Stimulated activated CD8-positive, alpha-beta memory T cell treated with anti-CD3 and anti-CD28 coated beads, Interleukin-7, amount 100 ng/mL, for 24 hours (primary cell): ENCODE measurements at places on chromosomes 4 and X.

DNA sequence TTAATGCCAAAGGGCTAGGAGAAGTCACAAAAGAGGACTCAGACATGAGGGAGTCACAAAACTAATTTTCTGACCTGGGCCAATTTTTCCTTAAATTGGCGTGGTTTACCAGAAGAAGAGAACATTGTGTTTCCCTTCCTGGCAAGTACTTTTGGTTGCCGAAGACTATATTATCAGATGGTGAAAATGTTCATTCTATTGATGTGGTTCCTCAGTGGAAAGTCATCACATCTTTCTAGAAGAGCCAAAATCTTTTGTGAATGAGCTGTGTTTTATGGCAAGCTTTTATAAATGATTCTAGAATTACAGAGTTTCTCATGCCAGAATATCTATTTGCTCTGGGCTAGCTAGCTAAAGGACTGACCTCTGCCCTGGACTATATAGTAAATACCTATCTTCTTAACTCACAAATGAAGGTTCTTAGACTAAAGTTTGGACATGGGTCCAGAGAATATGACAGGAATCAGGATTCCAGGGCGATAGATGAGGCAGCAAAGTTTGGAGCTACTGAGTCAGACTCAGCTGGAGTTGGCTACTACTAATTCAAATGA, 288.9 kb downstream of the IL1RAPL2 start:
- DNase-seq: no peak

- DNase-seq: no peak
Measured at GRCh38 chr4:178693816-178694215, 1251.6 kb upstream of the AGA start.

- DNase-seq: no peak
Measured at GRCh38 chrX:683576-683975, 53.0 kb downstream of the SHOX start.

DNA sequence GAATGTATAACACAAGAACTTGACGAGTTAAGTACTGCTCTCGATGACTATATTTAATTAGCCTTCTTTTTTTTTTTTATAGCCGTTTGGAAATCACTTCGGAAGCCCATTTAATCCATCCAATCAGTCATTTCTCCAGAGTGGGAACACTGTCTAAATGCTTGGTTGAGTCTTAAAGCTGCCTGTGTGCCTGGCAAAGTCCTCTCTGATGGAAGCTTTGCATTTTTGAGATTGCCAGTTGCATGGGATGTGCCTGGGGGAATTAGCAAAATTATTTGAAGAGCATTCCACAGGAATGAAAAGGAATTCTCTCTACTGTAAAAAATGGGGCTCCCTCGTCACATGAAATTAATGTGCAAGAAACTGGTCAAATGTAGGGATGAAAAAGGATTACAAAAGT, 398.8 kb upstream of the RPS6KA3 start:
- no peak for DNase-seq

DNA sequence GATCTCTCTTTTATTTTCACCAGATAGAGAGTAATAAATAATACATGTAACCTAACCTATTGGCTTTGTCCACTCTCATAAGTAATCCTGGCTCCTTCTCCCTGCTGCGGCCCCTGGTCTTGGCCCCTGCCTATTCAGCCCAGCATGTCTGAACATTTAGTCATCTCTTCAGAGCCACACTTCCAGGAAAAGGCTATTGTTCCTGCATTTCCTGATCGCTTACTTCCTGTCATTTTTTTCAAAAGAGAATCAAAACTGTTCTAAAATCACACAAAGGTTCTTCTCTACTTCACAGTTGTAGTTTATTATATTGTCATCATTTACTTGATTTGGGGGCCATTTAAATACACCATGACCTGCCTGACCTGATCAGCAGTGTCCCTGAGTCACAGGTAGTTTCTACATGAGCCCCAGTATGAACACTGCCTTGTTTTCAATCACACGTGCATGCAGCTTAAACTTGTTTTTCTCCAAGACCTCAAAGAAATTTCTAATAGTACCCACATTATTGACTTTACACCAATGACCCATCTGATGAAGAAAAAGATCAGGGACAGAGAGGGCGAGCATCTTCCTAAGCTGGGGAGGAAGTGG, 47.4 kb upstream of the KDR start:
- no peak for DNase-seq

DNA sequence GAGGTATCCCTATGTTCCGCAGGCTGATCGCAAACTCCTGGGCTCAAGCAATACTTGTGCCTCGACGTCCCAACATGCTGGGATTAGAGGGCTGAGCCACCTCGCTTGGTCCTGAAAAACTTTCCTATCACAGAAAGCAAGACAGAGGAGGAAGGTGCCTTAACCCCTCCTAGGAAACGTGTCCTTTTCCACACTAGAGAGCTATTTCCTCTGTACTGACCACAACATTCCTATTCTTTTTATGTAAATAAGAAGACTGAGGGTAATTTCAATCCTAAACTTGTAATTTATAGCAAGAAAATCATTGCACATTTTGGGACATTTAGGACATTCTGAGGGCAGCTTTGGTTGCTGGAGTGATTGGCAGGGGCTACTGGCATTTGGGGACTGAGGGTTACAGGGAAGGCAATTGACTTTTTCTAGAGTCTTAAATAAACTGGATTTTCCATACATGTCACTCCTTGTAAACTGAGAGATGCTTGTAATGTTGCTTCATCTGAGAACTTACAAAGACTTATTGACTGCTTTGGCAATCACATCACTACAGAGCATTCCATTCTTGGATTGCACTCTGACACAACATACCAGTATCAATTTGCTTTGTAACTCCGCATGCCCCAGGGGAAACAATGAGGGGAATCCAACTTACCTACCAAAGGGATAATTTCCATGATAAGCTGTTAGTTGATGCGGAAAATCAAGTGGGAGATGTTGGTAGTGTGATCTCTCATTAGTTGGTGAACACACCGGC, 15.6 kb downstream of the XAGE3 start:
- no peak for DNase-seq

GRCh38 chr4:185304541-185304940, 91.2 kb downstream of the LRP2BP start:
- no peak for DNase-seq

GRCh38 chr4:137635108-137635507, 102.8 kb upstream of the PCDH18 start:
- no peak for DNase-seq

DNA sequence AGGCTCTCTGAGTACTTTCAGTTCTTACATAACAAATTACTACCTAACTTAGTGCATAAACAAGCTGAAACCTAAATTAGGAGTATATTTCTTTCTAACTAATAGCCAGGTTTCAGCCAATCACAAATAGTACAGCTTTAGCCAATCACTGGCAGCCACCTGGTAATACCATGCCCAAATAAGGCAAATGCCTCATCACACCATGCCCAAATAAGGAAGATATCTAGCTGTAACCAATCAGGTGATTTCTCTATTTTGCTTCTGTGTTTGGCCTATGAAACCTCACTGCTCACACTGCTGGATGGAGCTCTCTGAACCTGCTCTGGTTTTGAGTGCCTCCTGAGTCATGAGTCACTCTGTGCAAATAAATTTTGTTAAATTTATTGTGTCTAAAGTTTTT, 113.5 kb downstream of the DDIT4L start:
- no peak for DNase-seq

GRCh38 chr4:3879681-3880614, 113.8 kb downstream of the ADRA2C start:
- no peak for DNase-seq

- DNase-seq: no peak
Measured at GRCh38 chrX:9269134-9269533, 195.7 kb upstream of the TBL1X start.

DNA sequence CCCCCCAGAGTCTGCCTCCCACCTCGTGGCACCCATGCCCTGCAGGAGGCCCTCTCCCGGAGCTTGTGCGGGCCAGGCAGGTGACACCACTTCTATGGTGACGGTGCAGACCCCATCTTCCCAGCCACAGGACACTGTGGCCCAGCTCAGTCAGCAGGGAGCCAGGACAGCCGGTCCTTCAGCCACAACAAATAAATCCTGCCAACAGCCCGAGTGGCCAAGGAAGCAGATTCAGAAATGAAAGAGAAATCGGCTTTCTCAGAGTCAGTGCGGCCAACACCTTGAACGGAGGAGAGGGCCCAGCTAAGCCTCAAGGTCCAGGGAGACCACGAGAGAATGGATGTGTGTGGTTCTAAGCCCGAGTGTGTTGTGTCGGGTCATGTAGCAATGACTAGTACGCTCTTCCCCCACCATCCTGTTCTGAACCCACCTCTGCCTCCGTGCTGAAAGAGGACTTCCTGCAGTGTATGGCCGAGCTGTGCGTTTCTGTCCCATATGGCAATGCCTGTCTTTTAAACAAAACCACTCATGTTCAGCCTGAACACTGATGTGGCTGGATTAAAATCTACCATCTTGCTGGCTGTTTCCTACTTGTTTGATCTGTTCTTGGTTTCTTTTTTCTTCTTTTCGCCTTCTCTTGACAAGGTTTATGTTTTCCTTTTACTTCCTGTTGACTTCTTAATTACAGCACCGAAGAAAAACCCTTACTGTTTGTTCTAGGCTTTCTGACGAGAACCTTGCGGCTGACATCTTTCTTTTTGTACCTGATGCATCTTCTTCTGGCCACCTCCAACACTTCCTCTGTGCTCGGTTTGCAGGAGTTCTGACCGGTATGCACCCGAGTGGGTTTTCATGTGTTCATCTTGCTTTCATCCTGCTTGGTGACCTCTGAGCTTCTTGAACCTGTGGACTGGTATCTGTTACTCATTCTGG, 53.1 kb downstream of the GAK start:
- no peak for DNase-seq

DNA sequence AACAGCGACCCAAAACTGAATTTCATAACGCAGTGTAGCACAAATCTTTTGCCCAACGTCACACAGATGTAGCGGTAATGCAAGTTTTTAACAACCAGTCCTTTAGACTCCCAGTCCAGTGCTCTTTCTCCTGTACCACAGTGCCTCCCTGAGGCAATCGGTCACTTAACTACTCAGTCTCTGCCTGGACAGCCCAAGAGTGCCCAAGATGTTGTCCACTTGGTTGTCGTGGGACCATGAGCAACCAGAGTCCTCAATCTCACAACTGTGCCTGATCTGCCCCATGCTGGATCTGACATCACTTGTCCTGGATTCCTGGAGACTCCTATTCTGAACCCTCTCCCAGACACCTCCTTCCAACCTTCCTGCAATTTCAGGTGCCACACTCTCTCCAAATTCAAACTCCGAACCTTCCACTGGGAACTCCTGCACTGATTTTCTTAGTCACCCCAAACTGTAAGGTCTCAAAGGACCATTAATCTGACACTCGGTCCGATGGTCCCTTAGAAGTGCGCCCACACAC, 702 bp downstream of the MMGT1 start:
- no peak for DNase-seq

- no peak for DNase-seq
Measured at GRCh38 chr4:2064276-2064991, 5.3 kb downstream of the NAT8L start.

- no peak for DNase-seq
Measured at GRCh38 chr4:40718586-40718985, 31.2 kb upstream of the NSUN7 start.

DNA sequence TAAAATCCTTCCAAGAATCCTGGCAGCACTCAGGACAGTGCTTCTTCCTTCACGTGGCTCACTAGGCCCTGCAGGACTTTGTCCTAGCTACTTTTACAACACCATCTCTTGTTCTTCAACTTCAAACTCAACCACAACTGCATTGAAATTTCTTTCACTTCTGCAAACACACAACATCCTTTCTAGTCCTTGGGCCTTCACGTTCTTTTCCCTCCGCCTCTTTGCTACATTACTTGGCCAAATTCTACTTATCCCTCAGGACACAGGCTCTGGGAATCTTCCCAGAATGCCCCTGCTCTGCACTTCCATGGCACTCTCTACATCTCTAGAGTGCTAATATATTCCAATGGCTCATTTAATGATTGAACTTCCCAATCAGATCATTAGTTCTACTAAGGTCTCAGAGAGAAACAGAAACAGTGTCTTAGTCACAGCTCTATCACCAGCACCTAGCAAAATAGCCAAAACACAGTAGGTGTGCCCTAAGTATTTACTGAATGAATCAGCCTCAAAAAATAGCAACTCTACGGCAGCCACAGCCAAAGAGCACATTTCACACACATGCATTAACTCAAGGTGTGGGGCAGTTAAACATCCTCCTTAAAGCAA, 73.3 kb downstream of the MANBA start:
- DNase-seq: no peak

DNA sequence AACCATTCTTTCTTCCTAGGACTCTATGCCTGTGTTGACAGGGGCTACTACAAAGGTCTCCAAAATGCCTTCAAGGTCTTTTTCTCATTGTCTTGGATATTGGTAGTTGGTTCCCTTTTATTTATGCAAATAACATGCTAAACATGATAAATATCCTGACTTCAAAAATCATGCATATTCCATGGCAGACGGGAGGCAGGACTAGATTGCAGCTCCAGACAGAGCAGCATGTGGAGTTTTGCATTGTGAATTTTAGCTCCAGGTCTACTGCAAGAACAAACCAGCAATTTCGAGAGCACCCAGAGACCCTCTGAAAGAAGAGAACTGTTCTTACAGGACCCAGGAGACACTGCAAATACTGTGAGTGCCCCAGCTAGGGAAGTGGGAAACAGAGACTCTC, 254.9 kb downstream of the RCHY1 start:
- DNase-seq: no peak

- DNase-seq: no peak
Measured at GRCh38 chr4:122481766-122482405, 25.4 kb upstream of the IL2 start.

DNA sequence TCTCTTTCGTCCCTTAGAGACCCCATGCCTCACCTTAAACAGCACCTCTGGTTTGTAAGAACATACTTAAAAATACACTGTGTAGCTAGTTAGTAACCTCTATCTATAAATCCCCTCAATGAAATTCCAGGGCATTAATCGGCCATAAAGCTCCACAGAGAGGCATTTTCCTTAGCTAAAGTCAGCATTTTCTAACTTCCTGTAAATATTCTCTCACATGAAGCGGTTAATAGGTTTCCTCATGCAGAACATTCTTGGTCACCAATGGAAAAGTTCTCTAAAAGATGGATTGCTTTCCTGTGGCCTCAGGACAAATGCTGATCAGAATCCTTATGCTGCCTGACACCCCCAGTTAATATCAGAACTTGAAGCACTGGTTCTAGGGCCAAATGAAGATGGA, 248.6 kb upstream of the BOD1L1 start:
- no peak for DNase-seq

- no peak for DNase-seq
Measured at GRCh38 chr4:47104986-47105385, 73.6 kb downstream of the GABRB1 start.

- no peak for DNase-seq
Measured at GRCh38 chrX:55778322-55778721, 60.8 kb downstream of the RRAGB start.

- no peak for DNase-seq
Measured at GRCh38 chr4:5823542-5824211, 69.2 kb downstream of the CRMP1 start.

GRCh38 chr4:78644744-78645330, 93.3 kb downstream of the ANXA3 start:
- DNase-seq: no peak
